A549 treated with CpdA at 1 μM for 4 hours (cell line): ENCODE measurements at places on chromosomes 7 and 10. TPM values are rescaled to one million over a fixed set of nuclear protein-coding genes. Genes with fewer than 3 reads are reported as not detected.

Gene RBM20
- 1.1 to 1.8 TPM (median 1.4 TPM) in 5 replicates for total RNA-seq

Gene NEURL1
- total RNA-seq: 0.21 to 0.54 TPM (median 0.43 TPM) in 5 replicates

Gene SLC26A5
- total RNA-seq: not detected in 5 replicates

Gene GRM8
- 0.11 to 0.15 TPM in 2 of 5 replicates, not detected in the others for total RNA-seq

Gene SPDYE1
- not detected in 5 replicates for total RNA-seq
